Head of caudate nucleus (tissue), 42 donors: ENCODE measurements at places on chromosomes 16 and 17.

DNA sequence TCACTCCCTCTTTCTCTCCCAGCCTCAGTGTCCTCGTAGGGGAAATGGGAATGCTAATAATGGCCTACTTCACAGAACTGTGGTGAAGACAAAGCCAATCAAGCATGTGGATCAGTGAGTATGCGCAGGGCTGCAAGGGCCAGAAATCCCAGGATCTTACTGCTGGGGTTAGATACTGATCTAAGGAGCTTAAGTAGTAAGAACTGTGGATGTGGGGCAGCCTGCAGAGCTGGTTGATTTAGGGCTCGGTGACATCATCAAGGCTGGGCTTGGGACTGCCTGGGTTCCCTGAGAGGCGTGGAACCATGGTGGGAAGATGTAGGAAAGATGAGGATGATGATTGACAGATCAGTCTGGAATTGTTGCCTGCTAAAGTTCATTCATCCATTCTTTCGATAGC, 25.6 kb downstream of the GOSR2 start:
- no peak for DNase-seq

DNA sequence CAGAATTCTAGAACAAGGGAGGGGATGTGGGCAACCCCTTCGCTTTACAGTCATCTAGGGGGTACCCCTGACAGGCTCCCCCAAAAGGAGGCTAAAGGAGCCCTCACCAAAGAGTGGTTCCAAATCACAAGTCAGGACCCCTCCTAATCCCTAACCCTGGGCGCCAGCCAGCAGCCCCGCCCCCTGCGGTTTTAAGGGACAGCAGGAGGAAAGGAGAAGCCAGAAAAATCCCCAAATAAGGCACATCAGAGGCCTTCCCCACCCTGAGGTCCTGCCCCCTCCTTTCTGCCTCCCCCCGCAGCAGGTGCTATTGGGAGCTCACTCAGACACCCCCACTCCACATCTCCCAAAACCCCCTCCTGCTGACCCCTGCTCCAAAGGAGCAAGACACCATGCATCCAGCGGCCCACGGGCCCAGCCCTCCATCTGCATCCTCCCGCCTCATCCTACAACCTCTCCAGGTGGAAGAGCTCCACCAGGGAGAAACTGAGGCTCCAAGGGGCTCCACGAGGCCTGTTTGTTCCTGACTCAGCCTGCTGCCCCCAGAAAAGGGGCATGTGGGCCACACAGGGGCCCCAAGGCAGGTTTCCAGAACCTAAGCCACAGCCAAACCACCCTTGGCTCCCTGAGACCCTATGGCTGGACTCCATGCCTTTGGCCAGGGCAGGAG, 93.5 kb downstream of the GOSR1 start:
- DNase-seq = no peak

DNA sequence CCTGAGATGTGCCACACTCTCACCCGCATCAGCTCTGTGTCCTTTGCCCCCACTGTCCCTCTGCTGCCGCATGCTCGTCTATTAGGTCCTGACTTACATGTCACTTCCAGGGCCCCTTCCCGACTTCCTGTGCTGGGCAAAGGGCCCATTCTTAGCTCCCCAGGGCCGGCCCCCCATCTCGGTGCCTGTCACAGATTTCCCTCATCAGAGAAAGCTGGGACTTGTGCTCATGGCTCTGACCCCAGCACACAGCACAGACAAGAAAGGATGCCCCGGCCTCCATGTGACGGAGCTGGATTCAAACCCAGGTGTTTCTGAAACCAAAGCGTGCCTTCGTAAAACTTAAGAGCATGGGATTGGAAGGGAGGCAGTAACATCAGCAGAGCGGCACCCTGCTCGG, 5.9 kb upstream of the MAPK7 start:
- no peak for DNase-seq

GRCh38 chr17:39115135-39115534, 36.3 kb downstream of the PLXDC1 start:
- no peak for DNase-seq

GRCh38 chr16:75491876-75492275, 3.4 kb downstream of the CHST6 start:
- peak; percentile 82 for DNase-seq

- DNase-seq = peak; percentile 82
These were observed at the start of gene ZNF629 for GRCh38 chr16:30786936-30787612. ZNF629 (minus strand) TSS chr16:30787205; CDS start chr16:30784482, 2,723 bp downstream.

- no peak for DNase-seq
These were observed 10.3 kb upstream of the NOL11 start for GRCh38 chr17:67707442-67707841.

GRCh38 chr17:62062944-62063343, 2.1 kb downstream of the MED13 start:
- no peak for DNase-seq
